ENCODE measurements at places on chromosomes 6 and 20.

DNA sequence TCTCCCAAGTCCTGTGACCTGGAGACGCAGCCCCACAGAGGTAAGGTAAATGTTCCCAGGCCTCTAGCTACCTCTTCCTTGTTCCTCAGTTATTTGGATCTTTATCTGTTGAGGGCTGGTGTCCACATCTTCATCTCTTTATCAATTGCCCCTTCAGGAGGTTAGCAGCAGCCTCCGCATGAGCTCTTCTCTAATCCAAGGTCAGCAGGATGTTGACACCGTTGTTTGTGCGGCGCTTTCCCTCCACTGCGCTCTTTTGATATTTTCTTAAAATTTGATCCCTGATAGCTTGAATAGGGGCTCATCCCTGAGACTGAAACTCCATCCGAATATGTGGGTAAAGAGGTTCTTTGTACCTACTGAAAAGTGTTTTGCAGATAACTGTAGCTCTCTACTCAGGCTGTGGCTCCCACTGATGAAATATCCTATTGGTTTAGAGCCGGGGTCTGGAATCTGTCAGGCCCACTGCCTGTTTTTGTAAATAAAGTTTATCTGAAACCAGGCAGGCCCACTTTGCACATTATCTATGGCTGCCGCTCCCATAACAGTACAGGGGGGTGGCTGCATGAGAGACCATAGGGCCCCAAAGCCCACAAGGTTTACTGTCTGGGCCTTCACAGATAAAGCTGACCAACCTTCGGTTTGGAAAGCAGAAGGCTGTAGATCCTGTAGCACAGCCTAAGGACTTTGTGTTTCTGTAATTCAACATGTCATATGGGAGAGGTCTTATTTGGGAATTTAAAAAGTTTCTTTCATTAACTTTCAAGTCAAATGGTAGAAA, 362.6 kb downstream of the QKI start:
- DNase-seq = no peak

DNA sequence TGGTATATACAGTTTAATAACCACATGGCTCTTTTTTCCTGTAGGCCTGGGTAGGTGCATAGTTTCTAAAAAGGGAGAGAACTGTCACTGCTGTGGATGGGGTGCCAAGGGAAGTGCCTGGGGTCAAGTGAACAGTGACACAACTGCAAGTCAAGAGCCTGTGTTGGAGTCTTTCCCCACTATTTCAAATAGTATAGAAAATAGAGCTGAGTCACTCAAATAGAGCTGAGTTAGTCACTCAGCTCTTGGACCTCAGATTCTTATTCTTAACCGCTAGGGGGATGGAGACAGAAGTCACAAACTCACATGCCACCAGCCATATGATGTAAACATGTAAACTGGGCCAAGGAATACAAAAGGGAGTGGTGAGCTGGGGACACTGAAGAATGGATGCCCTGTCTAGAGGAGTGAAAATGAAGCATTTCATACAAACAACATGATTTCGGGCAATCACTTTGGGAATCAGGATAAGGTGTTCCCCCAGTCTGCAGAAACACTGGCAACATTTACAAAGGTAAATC, 2.1 kb downstream of the NQO2 start:
- DNase-seq = no peak

DNA sequence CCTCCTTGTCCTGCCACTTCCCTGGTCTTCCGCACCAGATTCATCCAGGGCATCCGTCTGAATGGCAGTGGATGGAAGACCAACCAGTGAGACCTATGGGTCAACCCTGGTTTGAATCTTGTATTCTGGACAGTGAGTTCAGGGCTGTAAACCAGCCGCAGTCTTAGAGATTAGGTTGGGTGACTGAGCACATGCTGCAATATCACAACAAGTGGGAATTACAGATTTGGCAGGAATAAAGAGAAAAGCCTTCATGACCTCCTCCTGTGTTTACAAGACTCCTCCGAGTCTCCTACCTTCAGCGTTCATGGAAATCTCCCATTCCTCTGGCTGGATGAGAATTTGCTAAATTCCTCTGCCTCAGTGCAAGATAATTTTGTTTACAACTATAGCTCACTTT, 9.9 kb downstream of the ECI2 start:
- DNase-seq = no peak

DNA sequence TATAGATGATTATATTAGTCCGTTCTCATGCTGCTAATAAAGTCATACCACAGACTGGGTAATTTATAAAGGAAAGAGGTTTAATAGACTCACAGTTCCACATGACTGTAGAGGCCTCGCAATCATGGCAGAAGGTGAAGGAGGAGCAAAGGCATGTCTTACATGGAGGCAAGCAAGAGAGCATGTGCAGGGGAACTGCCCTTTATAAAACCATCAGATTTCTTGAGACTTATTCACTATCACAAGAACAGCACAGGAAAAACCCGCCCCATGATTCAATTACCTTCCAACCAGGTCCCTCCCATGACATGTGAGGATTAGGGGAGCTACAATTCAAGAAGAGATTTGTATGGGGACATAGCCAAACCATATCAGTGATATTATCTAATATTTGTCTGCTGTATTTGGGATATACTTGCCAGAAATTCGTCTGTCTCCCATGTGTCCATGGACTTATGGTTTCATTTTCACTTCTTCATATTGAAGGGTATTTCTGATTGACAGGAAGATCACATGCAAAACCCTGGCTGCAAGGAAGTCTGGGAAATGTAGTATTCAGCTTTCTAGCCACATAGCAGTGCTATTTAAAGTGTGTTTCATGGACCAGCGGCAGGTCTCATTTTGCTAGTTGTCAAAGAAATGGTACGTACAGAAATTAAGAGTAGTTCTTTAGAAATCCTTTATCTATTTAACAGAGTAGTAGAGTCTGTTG, 50.5 kb upstream of the PAK5 start:
- no peak for DNase-seq

GRCh38 chr6:42204768-42205282, 10.1 kb upstream of the GUCA1B start:
- DNase-seq = no peak

DNA sequence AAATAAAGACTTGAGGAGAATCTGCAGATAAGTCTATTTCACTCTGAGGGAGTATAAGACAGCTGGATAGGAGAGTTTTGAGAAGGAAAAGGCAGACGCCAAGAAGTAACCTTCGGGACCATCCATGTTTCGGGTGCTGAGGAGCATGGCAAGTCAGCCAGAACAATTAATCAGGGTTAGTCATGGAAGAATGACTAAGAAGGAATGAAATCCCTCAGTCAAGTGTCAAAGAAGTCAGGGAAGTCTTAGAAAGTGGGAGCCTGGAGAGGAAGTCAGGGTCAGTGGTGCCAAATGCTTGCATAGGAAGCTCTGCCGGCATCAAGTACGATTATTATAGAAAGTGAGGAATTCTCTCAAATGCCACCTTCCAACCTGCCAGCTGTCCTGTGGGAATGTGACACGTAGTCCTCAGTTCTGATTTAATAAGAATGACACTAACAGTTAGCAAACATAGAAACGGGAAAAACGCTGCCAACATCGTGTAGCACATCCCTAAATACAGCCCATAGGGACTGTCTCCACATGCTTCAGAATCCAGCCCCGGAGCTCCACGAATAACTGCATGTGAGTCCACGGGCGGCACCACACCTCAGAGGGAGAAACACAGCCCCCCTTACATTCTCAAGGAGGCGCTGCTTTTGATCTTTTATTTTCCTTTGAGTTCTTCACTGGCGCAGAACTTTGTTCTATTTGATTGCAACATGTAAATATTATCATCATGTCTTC, 602.7 kb downstream of the PRKN start:
- no peak for DNase-seq

- DNase-seq = no peak
Observed at GRCh38 chr6:97068211-97068610, 143.7 kb downstream of the KLHL32 start.

DNA sequence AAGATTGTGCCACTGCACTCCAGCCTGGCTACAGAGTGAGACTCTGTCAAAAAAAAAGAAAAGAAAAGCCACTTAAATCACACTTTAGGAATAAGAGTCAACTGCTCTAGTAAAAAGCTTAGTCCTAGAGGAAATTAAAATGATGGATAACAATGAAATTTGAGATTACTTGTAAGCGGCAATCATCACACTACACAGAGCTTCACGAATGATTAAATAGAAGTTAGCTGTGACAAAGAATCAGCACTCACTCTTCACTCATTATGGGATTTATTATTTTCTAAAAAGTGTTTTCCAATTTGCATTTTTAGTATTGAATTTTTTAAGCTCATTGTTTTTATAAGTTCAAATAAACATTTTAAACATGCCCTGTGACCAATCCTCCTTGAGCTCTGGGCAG, 718.0 kb downstream of the UTRN start:
- no peak for DNase-seq

- DNase-seq = no peak
Observed at GRCh38 chr20:51423810-51424209, 118.7 kb downstream of the NFATC2 start.

GRCh38 chr20:44632103-44632752, 19.3 kb downstream of the ADA start:
- DNase-seq = no peak

DNA sequence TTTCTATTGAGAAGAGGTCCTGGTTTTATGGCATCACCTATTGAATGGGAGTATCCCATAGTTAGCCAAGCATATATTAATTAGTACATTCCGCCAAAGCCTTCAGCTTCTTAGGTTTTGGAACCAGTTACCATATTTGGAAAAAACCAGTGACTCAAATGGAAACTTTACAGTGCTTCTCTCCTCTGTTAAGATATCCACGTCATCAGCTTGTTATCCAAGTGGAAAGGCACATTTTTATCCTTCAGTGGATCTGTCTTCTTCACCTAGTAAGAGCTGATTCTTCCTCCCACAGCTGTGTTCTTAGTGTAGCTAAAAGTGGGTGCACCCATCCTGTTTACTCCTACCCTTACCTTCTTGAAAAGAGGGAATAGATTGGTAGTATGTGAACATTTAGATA, 34.5 kb downstream of the TPD52L1 start:
- no peak for DNase-seq

DNA sequence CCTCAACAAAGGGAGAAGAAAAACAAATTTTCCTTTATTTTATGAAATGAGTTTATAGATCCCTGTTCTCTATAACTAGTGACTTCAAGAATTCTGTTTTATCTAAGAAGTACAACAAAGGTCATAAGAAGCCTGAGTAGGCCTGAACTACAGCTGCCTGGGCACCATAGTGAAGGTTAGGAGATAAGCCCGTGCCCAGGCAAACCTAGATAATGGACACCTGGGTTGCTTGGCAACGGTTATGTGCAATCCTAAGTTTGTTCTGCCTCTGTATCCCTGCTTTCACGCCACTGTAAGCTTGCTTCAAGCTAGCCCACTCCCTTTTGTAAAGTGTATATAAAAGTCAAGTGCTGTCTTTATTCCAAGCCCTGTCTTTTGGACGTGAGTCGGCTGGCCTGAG, 23.2 kb downstream of the SCGN start:
- DNase-seq = no peak

DNA sequence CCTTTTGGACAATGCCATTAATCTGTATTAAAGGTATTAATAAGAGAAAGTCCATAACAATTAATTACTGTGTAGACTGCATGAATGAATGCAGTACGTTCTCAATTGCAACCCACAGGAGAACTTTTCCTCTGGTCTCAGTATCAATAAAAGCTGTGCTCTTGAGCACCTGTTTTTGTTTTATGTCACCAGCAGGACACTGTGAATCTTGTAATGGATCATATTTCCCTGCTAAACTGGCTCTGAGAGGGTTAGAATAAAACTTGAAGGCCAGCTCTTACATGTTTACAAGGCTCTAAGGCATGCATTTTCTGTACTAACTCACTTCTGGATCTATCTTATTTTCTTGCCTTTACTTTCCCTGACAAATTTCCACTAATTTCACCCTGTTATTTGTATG, 214.3 kb upstream of the PLN start:
- DNase-seq = no peak

DNA sequence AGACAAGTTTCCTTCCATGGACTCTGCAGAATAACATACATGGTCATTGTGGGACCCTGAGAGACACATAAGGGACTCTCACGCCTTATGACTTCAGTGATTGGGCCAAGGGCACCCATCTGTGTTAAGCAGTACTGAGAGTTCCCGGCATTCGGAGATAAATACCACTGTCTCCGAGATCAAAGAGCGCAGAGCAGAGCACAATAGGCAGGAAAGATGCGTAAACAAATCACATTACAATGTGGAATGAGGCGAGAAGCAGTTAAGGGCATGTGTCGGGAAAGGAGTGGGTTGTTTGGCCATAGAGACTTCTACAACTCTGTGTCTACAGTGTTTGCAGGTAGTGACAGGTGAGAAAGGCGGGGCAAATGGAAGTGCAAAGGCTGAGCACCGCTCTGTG, 57.6 kb downstream of the NRSN1 start:
- DNase-seq = no peak

GRCh38 chr6:63864671-63865318, 229.2 kb downstream of the PHF3 start:
- DNase-seq = no peak

DNA sequence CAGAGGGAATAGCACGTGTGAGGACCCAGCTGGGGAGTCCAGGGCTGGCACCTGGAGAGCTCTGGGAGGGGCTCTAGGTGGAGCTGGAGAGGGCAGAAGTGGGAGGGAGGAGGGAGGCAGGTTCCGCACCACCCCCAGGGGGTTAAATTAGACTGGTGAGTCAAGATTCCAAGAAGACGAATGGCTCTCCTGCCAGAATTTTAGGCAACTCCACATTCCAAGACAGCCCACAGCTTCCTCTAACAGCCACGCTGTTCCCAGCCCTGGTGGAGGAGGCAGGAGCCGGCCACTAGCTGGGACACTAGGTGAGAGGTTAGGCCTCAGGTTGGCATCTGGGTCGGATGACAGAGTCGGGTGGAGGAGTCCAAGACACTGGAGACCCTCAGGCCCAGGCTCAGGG, 60.2 kb downstream of the TFAP2C start:
- no peak for DNase-seq

DNA sequence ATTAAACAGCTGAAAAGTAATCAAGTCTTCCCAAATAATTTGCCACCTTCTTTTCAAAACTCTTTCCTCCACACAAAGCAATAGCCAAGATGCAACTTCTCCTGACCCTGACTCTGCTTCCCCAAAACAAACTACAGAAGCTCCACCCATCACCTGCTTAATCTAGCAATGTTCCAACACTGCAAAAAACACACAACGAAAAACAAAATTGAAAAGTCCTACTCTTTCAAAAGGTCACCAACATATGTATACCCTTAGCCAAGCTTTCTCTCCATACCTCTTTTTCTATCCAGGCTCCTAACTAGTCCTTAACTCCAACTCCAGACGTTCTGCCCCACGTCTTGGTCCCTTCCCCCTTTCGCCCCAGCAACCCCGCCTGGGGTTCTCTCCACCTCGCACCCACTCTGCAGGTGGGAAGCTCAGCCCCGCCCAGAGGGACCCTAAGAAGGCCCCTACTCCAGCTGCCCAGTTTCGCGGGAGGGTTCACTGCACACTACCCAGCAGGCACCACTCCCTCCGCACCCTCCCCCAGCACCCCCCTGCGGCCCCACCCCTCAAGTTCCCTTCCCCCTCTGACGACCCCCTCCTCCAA, 717 bp downstream of the CSNK2A1 start:
- no peak for DNase-seq

GRCh38 chr6:36809941-36810803, 29.1 kb downstream of the CPNE5 start:
- DNase-seq = no peak

DNA sequence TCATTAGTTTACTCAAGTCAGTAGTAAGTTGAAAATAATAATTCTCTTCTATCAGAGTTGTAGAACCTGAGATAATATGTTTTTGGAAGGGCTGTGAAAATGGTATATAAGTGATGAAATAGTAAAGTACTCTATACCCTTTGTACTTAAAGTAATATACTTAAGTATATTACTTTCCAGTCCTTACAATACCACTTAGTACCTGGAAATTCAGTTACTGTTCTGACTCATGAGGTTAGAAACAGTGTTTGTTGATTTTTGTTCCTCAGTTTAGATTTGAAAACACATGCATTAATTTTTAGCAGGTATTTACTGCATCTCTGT, 10.1 kb downstream of the TULP4 start:
- no peak for DNase-seq
